CD4-positive, alpha-beta T cell treated with Interferon gamma for 1 hour (primary cell): ENCODE measurements at places on chromosomes 4 and X.

GRCh38 chrX:44585866-44586265 lies 43.2 kb upstream of the FUNDC1 start:
- DNase-seq = no peak

DNA sequence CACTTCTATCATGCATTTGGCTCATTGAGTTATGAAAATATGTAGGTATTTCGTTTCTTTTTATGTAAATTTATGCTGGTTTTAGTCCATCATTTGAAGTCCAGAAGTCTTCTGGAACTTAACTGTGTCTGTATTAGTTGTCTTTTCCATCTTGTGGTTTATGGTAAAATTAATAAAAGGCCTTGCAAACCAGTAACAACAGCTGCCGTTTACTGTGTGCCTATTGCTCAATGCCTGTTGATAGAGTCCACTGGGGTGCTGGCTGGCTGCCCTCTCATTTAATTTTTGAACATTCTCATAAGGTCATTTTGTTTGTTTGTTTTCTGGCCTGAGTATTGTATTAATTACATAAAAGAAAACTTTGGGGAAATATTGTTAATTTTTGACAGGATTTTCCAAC lies 98.0 kb downstream of the NAA11 start:
- no peak for DNase-seq

DNA sequence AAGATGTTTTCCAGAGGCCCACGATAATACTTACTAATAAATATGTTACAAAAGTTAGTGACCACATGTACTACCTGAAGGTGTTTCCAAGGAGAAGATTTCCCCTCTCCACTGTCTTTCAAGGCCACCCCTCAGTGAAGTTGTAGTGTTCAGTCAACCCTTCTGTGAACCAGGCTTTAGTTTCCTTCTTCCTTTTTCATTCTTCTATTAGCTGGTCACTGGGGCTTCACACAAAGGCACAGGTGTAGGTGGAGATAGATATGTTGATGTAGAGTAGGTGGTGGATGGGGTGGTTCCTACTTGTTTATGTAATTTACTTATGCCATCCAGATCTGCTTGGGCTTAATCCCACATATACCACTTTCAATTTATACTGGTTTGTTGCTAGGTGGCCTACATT lies 43.3 kb upstream of the ADAM29 start:
- no peak for DNase-seq

- no peak for DNase-seq
Observed at GRCh38 chr4:139458543-139458942, 4.6 kb downstream of the RAB33B start.
